ENCODE measurements at places on chromosomes 7 and 10. TPM values are rescaled to one million over a fixed set of nuclear protein-coding genes. Genes with fewer than 3 reads are reported as not detected.
A peak's percentile ranks its signal among the peaks of the same experiment; 100 is the strongest.

DNA sequence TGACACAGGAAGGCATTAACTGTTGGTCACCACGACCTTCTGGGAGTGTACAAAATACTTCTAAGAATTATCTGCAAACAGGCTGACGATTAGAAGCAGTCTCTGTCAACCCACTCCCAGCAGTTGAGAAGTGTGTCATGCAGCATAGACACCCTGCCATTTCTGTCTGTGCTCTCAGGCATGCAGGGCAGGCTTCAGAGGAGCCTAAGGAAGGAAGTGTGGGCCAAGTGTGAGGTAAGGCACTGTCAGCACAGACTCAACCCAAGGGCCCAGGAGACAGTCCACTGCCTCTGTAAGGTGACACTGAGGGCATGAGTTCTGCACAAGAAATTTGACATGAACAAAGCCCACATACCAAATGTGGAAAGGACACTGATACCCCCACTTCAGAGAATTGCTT, 109.0 kb upstream of the VIPR2 start:
- H3K27me3 ChIP-seq: peaks cover 11% of the 10 kb centered on the region
- H3K27ac ChIP-seq: no peak overlapping the region
- no peaks in the 10 kb centered on the region for H3K4me1 ChIP-seq
- no peak overlapping the region for H3K4me3 ChIP-seq
- no peaks in the 10 kb centered on the region for H3K36me3 ChIP-seq

SLIT1 gene
- total RNA-seq: 0.63 TPM

ACTL6B gene
- not detected for total RNA-seq

TMEM140 gene
- 8.6 TPM for total RNA-seq

GRCh38 chr10:14665304-14665703, 109.4 kb downstream of the FAM107B start:
- H3K4me3 ChIP-seq: no peak overlapping the region
- no peaks in the 10 kb centered on the region for H3K27me3 ChIP-seq

EPO gene
- total RNA-seq: not detected

DNA sequence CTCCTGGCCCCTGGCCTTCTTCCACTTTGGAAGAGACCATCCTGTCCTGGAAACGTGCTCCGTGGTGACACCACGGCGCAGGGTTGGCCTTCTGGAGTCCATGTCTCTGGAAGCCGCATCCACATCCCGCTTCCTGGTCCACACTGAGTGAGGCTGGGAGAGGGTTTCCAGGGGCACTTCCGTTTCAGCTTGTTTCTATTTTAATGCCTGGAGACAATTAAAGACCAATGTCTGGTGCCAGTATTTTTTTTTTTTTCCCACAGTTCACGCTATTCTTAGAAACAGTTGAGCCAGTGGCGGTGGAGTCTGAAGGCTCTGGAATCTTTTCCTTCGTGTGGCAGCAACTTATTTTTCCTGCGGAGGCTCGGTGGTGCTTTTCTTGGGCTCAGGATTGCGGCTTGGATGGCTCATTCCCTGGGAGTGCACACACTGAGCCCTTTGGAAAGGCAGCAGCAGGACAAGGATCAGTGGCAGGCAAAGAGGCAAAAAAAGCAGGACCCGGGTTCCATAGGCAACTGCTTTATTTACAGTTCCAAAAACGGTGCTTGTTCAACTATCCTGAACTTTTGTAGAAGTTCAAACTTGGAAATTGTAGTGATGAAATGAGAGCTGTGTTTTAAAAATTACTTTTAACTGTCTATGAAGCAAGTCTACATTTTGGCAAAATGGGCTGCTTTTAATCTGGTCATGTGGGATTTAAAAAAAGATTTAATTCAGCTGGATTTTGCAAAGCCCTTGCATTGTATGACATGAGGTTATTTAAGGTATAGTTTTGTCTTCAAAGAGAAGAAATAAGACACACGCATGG, 202.8 kb downstream of the BAMBI start:
- H3K36me3 ChIP-seq: no peaks in the 10 kb centered on the region
- DNase-seq: no peak
- H3K27ac ChIP-seq: no peak overlapping the region
- H3K4me1 ChIP-seq: no peaks in the 10 kb centered on the region

DNA sequence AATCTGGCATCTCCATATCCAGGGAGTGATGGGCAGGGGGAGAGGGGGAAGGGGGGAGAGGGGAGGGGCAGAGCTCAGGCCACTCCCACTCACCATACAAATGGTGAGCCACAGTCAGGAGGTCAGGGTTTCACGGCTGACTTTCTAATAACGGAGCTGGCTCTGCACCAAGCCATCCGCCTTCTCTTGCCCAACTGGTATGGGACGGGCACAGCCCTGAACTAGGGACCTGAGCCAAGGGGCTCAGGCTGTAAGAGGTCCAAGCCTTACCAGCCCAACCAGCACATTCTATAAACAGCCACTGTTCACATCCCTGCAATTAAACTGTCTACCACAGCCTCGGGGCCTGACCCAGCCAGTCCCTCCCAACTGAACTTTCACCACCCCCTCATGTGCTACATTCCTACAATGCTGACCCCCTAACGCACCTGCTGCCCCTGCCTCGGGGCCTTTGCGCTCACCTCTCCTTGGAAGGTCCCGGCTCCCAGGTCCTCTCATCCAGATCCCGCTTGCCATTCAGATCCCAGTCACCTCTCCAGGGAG, 32.5 kb downstream of the RGS10 start:
- H3K27me3 ChIP-seq: no peaks in the 10 kb centered on the region
- H3K4me1 ChIP-seq: peaks cover 15% of the 10 kb centered on the region
- H3K36me3 ChIP-seq: peaks cover 46% of the 10 kb centered on the region

DNA sequence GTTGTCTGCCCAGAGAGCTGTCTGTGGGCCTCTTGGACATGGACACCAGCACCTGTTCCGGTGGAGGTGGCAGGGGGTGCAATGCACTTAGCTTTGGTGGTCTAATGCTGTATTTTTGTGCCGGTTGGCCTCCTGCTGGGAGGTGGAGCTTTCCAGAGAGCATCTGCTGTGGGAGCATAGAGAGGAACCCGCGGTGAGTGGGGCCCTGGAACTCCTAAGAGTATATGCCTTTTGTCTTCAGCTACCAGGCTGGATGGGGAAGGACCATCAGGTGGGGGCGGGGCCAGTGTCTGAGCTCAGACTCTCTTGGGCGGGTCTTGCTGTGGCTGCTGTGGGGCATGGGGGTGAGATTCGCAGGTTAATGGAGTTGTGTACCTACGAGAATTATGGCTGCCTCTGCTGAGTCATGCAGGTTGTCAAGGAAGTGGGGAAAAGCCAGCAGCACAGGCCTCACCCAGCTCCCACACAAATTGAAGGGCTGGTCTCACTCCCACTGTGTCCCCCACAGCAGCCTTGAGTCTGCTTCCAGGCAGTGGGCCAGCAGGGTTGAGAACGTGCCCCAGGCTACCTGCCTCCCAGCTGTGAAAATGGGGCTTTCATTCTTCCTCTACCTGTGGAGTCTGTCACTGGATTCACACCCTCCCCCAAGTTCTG, 29.0 kb downstream of the JAKMIP3 start:
- no peak for DNase-seq
- H3K4me3 ChIP-seq: no peak overlapping the region
- peaks cover 23% of the 10 kb centered on the region for H3K27me3 ChIP-seq
- no peak overlapping the region for H3K27ac ChIP-seq
- H3K4me1 ChIP-seq: peaks cover 2% of the 10 kb centered on the region

DNA sequence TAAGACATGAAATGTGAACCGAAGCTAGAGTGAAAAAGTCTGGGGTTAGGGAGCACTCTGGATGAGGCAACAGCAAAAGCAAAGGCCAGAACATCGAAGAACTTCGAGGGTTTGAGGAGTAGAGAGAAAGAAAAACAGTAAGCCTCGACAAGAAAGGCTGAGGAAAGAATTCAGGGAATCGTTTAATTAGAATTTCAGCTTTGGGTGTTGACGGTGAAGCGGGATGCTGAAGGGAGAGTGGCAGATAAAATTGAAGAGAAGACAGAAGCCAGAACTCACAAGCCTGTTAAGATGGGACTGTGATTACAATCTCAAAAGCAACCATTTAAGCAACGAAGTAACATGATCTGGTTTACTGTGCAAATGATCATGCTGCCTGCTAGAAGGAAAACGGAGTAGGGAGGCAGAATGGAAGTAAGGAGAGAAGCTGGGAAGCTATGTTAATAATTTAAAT, 2.1 kb downstream of the TRDMT1 start:
- H3K36me3 ChIP-seq: peaks cover 3% of the 10 kb centered on the region
- no peak overlapping the region for H3K27ac ChIP-seq
- H3K4me1 ChIP-seq: peaks cover 34% of the 10 kb centered on the region
- H3K27me3 ChIP-seq: no peaks in the 10 kb centered on the region
- no peak for DNase-seq

TRPV5 gene
- not detected for total RNA-seq

KEL gene
- 0.34 TPM for total RNA-seq

ASAH2 gene
- total RNA-seq: 3.3 TPM

HTR7 gene
- not detected for total RNA-seq

- peaks cover 31% of the 10 kb centered on the region for H3K36me3 ChIP-seq
- DNase-seq: no peak
- no peak overlapping the region for H3K27ac ChIP-seq
- peaks cover 26% of the 10 kb centered on the region for H3K4me1 ChIP-seq
- no peak overlapping the region for H3K4me3 ChIP-seq
- H3K27me3 ChIP-seq: no peaks in the 10 kb centered on the region
Measured at GRCh38 chr10:13338390-13339110, 9.5 kb downstream of the SEPHS1 start.

AKR1C4 gene
- not detected for total RNA-seq

SLC26A5 gene
- total RNA-seq: not detected

ACBD7 gene
- 1.9 TPM for total RNA-seq

DNA sequence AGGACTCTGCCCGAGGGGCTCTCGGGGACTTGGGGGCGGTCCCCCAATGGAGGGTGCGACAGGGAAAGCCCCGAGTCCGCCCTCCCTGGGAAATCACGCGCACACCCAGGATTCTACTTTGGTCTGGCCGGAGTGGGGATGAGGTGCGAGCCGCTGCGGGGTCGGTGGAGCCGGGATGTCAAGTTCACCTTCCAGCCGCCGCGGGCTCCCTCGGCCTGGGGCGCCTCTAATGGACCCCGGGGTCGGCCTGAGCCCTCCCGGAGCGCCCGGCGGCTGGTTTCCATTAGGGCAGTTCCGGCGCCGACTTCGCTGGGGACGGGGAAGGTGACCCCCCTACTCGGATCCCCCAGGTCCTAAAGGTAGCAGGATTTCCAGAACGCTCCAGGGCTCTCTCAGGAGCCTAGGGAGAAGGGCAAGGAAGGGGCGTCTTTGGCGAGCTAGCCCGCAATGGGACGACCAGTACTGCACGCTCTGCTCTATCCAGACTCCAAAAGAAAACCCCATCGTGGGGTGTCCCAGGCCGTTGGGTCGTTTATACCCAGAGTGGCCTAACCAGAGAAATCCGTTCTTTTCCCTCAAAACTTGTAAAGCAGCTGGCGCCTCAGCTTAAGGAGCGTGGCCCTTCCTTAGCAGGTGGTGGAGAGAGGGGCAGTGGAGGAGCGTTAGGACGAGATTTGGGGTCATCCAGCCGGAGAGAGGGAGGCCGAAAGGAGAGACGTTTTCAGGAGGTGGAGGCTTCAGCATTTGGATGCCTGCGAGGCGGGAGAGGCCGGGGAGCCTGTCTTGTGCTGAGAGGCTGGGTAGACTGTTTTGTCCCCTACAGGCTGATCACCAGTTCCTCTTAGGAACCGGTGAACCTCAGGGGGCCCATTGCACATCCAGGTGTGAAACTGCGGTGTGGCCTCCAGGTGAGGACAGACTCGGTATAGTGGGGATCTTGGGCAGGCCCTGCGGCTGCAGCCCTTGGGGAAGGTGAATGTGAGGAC, 860 bp upstream of the WDR86 start:
- H3K27me3 ChIP-seq: peaks cover 24% of the 10 kb centered on the region
- DNase-seq: no peak
- peaks cover 36% of the 10 kb centered on the region for H3K4me1 ChIP-seq
- no peaks in the 10 kb centered on the region for H3K36me3 ChIP-seq
- H3K4me3 ChIP-seq: no peak overlapping the region

DNA sequence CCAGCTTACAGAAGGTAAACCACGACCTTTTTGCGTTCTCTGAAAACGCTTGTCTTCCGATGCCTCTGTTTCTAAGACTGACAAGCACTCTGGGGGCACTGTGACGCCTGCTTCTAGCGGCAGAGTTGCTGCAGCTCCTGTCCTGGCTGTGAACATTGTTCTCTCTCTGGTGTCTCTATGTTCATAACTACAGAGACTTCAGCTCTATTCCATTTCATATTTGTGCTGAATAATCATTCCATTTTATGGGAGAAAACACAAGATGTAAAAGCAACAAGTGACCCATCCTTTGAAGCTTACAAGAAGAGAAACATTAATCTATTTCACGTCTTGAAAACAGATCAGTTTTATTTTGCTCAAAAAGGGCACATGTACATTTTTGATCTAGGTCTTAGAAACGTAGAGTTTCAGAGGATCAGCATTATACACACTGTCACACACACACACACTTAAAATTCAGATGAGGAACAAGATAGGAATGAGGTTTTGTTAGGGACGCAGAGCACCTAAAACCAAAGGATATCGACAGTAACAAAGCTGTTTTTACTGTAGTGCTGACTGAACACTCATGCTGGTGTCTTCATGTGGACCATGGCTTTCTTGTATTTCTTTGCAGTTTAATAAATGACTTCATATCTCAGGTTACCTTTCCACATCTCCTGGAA, 3.0 kb downstream of the IKZF1 start:
- H3K27me3 ChIP-seq: no peaks in the 10 kb centered on the region
- H3K4me1 ChIP-seq: peaks cover 29% of the 10 kb centered on the region
- peak; percentile 72 for DNase-seq
- peak overlapping the region; percentile 86 for H3K4me3 ChIP-seq
- H3K36me3 ChIP-seq: peaks cover 72% of the 10 kb centered on the region

DNA sequence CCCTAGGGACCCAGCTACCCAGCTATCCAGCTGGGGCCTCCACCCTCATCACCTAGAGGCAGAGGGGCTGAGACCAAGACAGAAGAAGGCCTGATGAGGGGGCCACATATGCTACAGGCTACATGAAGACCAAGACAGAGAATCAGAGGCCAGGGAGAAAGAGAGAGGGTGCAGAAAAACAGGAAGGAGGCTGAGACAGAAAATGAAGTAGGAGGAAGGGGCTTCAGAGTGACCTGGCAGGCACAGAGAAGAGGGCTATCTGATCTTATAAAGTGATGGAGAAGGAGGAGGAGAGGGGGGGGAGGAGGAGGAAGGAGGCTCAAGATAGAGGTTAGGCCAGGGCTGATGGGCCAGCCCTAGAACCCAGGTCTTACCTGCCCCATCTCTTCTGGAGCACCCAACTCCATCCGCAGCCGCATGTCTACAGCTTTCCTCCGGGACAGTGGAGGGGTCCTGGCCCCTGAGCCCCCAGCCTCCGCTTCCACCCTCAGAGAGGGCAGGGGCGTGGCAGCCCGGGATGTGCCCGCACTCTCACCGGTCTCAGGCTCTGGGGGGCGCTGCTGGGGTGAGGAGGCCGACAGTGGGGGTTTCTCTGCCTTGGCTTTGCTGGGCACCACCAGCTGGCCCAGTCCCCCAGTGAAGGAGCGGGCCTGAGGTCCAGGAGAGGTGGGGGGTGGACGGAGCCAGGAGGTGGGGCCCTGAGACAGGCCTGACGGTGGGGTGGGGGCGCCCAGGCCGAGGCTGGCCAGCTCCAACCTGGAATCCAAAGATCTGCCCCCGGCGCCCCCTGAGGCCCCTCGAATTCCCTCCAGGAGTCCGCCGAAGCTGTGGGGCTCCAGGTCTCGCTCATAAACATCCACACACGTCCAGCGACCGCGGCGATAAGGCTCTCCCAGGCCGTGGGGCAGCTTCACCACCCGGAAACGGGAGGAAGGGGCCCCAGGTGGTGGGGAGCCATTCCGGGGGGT, 1.8 kb downstream of the TSC22D4 start:
- H3K27ac ChIP-seq: peak overlapping the region; percentile 78
- H3K4me3 ChIP-seq: peak overlapping the region; percentile 95
- H3K27me3 ChIP-seq: no peaks in the 10 kb centered on the region
- H3K36me3 ChIP-seq: peaks cover 31% of the 10 kb centered on the region

- peak within 1 kb of the TSS; percentile 42 for H3K27ac ChIP-seq
- no peak within 1 kb of the TSS for H3K4me3 ChIP-seq
- H3K36me3 ChIP-seq: peaks cover 5% of the 10 kb centered on the region
- peaks cover 42% of the 10 kb centered on the region for H3K4me1 ChIP-seq
Measured at GRCh38 chr10:29634764-29635625, at the start of gene SVIL. SVIL (minus strand) TSS chr10:29634971; CDS start chr10:29555058, 79,913 bp downstream.

TDRD1 gene
- 0.76 TPM for total RNA-seq
